ENCODE measurements at places on chromosomes 3 and 15.

DNA sequence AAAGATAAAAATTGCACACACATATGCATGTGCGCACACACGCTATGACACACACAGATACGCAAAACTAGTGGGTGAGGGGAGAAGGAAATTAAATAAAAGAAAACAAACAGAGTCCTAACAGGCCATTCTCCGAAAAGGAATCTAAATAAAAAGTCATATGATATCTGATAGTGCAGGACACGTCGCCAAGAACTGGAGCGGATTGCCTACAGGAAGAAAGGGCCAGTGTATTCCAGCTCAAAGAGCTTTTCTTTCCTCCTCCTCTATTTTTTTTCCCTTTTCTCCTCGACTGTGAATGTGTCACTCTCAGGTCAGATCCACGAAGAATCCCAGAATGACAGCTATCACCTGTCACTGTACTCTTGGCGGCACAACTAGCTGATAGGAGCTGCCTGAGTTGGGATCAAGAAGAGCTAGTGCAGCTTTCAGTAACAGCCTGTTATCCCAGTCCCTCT lies 157.8 kb downstream of the TIGIT start:
- peak; percentile 34 for DNase-seq

DNA sequence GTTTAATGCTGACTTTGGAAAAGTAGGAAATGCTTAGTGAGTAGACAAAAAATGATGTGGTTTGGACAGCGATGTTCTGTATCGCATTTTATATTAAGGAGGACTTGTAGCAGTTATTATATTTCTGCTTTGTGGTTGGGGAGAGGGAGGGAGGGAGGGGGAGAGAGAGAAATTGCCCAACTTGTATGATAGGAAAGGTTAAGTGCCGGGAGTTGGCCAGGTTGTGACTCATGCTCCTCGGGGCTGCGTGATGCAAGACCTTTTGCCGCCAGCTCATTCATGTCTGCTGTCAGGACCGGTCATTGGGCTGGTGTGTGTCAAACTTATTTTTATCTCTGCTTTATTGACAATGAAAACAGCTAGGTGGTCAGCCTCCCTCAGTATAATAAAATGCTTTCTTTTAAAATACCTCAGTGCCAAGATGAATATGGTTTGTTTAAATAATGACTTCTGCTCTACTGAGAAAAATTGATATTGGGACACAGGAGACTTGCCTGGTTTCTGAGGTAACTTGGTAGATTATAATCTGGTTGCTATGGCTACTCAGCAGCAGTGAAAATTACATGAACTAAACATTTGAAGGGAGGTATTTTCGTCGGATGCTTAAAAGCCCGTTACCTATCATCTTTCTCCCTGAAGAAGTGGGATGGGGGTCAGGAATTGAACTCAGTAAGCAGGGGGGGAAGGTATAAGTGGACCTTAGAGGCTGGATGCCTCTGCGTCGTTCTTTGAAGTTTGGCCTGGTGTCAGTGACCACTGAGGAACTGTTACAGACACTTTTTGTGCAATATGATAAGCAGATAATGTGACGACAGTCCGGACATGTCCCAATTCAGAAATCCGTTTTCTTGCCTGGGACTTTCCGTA lies 90.7 kb downstream of the FNDC3B start:
- DNase-seq, result peak; percentile 23

DNA sequence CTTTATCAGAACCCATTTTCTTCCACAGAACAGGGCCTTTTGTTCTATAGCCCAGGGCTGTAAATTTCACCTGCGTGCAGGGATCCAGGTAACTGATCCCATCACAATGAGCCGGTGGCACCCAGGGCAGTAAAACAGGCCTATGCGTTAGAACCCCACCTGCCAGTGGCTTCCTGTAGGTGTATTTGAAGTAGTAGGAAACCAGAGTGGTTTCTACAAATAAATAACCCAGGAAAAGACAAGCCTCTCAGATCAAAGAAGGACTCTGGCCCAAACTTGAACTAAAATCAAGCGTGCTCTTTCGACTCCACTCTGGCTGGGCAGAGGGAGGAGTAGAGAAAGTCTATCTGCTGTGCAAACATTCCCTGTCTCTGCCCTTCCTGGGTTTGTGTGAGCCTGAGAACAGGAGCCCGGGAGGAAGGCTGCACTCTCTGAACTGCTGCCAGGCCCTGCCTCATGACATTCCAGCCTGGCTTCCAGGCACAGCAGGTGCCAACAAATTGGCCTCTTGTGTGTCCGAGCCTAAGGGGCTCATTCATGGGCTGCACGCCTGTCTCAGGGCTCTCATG lies 77.7 kb downstream of the CEMIP start:
- DNase-seq, result peak; percentile 7

DNA sequence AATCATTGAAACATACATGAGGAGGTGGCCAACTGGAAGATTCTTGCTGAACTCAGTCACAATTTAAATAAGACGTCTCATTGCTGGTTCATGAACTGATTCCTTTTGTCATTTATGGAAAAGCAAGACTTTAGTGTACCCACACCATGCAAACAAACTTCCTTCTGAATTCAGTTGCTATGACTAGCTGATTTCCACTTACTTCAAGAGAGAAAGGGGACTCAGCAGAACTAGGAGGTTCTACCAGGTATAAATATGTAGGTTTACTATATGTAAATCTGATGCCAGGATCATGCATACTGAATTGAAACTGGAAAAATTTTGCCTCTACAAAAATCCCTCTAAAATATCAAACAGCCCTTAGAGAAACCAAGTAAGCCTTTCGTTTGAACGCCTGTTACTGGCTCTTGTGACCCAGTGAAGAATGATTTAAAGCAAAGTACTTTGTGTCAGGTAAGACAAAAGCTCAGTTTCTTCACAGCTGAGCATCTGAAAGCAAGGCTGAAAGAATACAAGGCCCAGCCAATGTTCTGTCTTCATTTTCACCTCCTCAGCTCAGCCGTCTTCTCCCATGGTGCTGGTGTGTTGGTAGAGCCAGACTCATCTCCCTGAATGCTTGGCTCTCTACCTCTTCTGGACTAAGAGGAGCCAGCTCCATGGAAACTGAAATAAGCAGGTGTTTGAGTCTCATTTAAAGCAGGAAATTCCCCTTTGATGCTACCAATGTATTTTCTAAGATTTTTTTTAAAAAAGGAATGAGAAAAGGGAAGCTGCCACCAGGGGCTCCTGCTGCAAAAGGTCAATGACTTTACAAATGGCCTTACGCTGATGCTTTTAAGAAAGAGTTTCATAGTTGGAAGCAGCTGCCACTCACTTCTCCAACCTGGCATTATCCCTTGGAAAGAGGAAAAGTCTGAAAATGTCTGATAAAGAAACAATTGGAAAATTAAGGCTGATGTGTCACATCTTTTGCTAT lies 301.6 kb downstream of the EFHB start:
- DNase-seq, result no peak

DNA sequence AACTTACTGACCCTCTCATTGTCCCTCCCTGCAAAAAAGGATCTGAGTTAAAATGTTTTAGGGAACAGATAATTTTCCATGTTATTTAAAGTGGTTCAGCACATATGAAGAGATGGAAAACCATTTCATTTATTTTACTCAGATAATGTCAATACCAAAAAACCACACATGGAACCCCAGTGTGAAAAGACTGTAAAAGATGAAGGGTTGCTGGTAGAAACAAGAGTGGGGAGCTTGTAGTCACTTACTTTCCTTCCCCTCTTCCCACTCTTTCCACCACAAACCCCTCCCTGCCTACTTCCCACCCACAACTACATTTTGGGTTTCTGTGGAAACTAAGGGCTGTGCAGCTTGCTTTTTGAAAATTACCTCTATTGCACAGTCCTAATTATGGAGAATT lies 18.5 kb upstream of the KLHL25 start:
- DNase-seq, result no peak

- DNase-seq, result no peak
Observed at GRCh38 chr3:62208385-62208784, 165.0 kb downstream of the FEZF2 start.

DNA sequence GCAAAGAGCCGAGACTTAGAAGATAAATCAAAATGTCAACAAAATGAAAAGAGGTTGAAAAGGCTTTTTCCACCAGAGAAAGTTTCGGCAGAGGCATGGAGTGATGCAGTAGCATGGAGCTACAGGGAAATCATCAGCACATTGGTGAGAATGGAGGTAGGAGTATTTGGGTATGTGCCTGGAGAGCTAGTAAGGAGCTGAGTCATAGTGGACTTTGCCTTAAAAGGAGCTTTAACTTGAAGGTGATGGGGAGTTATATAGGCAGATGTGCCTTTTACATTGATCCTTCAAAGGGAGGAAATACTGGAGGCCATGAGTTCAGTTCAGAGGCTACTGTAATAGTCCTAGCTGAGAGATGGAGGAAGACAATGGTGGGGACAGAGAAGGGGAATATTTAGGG lies 44.3 kb downstream of the IL5RA start:
- no peak for DNase-seq

DNA sequence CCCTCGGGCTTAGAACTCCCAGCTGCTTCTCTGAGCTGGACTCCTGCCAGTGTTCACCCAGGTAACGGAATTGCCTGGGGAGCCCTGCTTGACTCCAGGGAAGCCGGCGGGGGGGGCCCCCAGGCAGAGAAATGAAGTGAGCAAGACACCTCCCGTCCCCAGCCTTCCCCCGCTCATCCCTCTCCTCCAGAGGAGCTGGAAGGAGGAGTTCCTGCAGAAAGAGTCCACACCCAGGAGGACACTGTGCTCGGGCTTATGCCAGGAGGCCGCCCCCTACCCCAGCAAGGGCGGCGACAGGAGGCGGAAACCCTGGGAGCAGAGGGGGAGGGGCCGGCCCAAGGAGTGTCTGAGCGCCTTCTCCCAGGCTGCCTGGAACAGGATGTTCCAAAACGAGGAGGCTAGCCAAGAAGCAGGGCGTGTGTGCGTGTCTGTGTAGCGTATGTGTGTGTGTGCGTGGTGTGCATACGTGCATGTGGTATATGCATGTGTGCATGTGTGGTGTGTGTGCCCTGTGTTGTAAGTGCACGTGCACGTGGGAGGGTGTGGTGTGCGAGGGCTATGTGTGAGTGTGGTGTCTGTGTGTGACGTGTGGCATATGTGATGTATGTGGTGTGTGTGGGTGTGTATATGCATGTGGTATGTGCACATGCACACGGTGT lies 511.3 kb downstream of the SHQ1 start:
- DNase-seq, result no peak

DNA sequence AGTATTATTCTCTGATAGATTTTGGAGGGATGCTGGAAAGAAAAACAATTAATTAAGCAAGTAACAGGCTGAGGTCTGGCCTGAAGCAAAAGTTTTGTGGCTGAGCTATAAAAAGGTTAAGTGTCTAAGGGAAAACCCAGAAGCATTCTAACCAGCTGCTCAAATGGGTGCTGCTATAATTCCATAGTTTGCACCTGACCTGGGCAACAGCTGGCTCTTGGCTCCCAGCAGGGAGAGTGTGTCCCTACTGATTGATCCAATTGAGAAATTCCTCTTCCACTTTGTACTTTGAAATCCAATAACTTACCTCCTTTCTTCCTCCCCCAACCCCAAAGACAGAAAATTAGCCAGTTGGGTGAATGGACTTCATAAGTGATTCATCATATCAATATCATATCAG lies 27.7 kb upstream of the SMAD3 start:
- DNase-seq, result no peak

DNA sequence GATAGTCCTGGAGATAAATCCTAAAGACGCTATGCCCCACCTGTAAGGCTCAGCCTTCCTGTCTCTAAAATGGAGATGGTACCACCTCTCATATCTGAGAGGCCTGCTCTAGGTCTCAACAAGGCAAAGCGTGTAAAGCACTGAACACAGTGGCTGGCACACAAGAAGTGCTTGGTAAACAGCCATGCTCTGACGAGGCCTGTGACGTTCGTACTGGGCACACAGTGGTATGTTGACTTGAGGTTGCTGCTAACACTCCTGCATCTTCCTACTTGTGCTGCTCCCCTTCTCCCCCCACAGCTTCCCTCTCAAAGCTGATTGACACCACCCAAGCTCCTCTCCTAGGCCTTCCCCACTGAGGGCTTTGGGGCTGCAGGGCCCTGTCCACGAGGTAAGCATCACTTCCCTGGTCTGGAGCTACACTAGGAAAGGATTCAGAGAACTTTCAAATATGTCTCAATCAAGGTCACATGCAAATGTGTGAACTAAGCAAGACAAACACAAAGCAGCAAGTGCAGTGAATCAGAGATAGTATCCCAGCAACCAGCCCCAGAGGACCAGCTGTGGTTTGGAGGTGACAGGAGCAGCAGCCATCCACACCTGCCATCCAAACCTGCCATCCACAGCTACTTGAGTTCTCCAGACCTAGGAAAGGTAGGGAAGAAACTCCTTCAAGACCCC lies 177.5 kb downstream of the STT3B start:
- no peak for DNase-seq

DNA sequence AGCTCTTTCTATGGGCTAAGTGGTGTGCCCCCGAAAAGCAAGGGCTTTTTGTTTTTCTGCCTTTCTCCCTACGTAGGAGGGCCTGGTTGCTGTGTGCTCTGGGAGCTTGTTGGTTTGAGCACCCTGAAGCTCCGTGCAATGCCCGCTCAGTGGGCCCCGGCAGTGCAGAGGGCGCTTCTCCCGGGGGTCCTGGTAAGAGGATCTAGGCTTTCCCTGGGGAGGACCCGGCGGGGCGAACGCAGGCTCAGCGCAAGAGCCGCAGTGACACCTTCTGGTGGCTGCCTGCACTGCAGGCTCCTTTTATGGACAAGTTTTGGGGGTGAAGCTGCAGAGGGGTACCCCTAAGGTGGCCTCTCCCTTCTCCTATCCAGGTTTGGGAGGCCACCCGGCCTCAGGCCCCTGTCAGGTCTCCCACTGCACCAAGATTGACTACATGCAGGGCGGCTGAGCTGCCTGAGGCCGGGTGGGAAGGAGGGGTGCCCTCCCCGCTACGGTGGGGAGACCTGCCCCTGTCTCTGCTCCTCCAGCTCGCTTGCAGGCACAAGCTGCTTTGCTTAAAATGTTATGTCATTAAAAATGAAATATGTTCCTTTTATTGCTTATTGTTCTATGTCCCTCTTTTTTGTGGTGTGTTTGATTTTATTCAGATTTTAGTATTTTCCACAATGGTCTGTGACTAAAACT lies 387.9 kb downstream of the GABRG3 start:
- DNase-seq, result no peak

DNA sequence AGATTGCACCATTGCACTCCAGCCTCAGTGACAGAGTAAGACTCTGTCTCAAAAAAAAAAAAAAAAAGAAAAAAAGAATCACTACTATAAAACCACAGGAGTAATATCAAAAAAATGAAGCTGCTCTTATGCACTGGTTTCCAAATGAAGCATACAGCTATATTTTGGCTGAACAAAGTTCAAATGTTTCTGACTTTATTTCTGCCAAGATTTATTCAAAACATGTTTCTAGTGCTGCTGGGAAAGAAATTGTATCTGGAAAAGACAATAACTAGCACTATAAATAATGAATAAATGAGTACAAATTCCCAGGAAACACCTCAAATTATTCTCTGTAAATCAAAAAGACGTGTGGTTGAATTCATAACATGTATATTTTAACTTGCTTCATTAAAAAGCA lies 102.5 kb upstream of the MME start:
- no peak for DNase-seq

GRCh38 chr15:48945386-48945785 lies 18.3 kb downstream of the SHC4 start:
- no peak for DNase-seq

All from C1 segment of cervical spinal cord (tissue), 14 donors.